ENCODE measurements at places on chromosomes 6 and 20.

GRCh38 chr6:35895560-35895959 lies 25.3 kb downstream of the SRPK1 start:
- DNase-seq, result no peak

DNA sequence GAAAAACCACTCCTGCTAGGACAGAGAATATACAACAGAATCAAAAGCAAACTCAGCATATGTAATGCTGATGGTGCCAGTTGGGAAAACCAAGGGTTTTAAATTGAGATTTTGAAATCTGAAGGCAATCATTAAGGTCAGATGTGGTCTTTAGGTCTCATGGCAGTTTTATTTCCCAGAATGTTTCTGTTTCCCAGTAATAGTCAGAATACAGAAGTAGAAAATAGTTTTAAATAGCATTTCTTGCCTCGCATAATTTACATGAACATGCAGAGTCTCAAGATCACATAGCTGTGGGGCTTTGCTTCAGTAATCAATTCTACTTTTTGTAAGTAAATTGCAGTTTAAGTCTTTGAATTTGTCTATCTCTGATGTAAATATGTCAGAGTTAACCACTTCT lies 58.1 kb downstream of the RNF144B start:
- no peak for DNase-seq

DNA sequence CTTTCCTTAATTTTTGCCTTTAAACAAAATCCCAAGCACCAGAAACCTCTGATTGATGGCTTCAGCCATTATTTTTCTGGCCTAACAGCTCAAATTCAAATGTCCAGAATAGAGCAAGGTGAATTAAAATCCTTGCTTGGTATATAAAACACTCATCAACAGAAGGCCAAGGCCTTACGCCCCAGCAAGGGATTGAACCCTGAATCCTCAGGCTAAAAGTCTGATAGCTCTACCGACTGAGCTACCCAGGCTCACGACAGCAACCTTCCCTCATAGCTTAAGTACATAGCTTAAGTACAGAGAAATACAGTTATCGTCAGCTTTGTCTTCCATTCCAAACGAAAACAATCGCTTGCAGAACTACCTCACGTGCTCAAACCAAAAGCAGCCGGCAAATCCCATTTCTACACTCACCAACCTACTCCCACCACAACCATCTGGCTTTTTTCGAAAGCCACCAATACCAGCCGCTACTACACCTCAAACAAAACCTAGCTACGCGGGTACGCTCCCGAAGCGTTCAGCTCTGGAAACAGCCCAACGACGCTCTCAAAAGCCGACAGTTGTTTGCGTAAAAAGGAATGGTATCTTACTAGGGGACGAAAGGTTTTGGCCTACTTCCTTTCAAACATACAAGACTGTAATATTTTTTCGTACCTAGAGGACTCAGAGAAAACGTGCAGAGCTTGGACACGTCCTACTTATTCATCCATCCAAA lies 167.5 kb downstream of the GPX5 start:
- no peak for DNase-seq

GRCh38 chr20:32652739-32653526 lies 20.8 kb downstream of the C20orf203 start:
- DNase-seq, result peak; percentile 58

DNA sequence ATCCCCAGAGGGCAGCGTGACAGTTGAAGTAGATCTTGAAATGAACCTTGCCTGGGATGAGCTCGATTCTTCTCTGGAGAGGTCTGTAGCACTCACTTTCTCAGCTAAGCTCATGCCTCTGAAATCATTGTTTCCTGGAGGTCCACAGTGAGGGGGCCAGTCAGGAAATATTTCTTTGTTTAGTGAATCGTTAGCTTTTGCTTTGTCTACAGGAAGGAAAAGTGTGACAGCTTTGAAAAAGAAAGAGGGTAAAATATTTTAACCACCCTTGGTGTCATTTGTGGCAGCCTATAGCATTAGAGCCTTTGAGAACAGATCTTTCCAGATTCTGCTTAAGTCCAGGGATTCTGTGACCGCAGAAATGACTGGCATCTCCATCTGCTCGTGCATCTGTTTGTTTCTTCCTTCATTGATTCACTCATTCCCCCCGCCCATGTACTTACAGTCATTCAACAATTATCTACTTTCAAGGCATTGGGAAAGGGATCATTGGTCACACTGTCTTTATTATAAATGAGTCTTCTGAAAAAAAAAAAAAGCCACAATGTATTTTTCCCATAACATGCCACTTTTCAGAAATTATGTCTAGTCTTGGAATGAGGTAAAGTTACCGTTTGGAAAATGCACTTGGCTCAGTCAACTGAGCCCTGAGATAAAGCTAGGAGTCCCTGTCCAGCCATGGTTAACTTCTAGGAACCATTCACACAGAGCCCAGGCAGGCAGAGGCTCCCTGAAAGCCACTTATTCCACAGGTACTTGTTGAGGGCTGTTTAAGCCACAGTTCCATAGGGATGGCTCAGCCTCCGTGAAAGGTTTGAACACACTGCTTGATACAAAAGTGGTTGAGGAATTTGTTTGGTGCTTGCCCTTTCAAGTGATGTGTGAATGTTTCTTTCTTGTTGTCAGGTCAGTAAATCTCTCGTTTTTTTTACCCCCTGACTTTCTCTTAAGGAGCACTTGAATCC lies 86.0 kb downstream of the TIAM2 start:
- no peak for DNase-seq

GRCh38 chr6:27101824-27102223 lies 145.7 kb upstream of the PRSS16 start:
- no peak for DNase-seq

DNA sequence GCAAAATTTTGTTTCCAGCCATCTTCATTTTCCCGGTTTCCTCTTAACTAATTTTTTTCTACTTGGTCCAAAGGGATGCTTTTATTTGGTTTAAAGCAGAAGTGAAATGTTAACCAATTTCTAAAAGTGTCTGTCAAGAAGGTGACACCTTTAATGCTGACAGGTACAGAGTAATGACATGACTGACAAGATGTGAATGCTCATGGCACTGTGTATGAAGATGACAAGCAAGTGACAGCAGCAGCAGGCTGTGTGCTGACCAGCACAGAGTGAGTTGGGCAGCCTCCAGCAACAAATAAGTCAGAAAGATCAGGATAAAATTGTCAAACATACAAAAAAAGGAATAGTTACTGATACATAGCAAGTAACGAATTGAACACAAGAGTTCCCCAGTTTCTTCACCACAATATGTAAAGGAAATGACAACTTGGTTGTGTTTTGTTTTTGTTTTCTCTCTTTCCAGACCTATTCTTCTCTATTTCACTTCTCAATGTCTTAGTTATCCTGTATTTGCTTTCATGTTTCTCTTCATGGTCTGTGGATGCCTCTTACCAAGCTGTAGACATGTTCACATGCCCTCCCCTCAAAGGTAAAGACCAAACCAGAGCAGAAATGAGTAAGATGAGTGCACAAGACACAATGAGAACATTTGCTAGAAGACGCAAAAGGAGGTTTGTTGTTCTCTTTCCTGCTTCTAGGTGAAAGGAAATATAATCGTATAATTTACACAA lies 174.9 kb downstream of the FRK start:
- no peak for DNase-seq

GRCh38 chr6:106608080-106608668 lies 21.1 kb downstream of the RTN4IP1 start:
- no peak for DNase-seq

DNA sequence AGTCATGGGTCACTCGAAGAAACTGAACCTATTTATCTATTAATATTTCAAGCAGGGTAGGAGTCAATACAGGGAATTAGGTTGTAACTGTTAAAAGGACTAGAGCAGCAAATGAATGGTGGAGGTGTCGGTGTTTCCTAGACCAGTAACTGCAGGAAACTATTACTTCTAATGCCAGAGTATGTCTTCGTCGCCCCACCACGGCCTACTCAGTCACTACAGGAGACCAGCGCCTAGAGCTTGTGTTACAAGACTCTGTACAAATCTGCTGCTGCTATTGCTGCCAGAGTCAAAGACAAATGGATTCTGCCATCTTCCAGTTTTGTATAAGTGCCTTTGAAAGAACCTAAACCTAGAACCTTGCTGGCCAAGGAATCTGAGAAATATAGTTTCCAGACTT lies 343.9 kb downstream of the SOX4 start:
- no peak for DNase-seq

DNA sequence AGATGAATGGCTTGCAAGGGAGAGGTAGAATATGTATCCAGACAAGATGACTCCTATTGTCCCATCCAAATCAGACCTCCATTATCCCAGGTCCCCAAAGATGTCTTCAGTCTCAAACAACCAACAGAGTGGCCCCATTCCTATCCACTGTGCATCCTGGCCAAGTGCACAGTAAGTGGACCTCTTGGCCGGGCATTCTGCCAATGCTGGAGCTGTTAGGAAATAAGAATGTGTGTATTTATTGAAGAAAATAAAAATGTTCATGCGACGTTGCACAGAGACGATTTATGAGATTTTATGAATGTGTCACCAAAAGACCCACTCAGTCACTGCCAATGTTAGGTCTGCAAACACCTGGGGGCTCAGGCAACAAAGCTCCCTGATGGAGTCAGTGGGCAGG lies 196.0 kb downstream of the MAFB start:
- no peak for DNase-seq

- DNase-seq, result no peak
These were observed 424.2 kb upstream of the SLC35B3 start for GRCh38 chr6:8859501-8859900.

DNA sequence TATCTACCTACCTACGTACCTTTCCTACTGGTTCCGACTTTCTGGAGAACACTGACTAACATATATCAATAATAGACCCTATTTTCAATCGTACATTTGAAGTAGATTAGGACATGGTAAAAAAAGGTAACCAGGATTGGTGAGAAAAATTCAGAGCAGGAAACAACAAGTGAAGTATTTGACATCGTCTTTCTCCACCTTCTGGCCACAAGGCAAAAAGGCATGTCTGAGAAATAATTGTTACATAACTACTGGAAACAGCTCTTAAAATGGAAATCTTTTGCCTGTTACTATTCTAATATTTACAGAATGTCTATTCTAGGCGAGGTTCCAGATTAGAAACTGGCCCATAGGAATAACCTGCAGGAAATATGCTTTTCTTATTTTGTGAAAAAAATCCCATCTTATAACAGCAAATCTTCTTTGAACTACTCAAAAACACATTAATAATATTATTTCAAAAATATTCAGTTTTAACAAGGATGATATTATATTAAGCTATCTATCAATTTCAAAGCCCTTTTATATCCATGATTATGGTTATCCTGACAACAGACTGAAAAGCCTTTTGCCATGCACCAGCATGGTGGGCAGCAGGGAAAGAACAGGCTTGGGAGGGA lies 80.8 kb downstream of the RCAN2 start:
- peak; percentile 65 for DNase-seq

DNA sequence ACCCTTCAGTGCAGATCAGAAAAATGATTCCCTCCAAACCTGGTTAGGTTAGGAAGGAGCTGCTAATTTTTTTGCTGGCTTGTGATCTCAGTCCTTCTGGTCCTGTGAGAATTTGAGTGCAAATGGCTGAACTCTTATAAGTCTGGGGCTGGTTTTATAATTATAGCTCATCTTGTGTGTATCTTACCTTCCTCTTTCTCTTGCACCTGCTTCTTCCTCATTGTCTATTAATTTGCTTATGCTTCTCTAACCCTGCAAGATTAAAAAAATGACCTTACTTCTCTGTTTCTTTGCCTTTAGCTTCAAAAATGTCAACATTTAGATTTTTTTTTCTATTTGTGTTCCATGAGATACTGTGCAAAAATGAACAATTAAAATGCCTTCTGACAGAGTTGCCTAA lies 576.2 kb downstream of the DHX35 start:
- no peak for DNase-seq

- DNase-seq, result no peak
These were observed 43.3 kb downstream of the LRRC1 start for GRCh38 chr6:53837865-53838769.

DNA sequence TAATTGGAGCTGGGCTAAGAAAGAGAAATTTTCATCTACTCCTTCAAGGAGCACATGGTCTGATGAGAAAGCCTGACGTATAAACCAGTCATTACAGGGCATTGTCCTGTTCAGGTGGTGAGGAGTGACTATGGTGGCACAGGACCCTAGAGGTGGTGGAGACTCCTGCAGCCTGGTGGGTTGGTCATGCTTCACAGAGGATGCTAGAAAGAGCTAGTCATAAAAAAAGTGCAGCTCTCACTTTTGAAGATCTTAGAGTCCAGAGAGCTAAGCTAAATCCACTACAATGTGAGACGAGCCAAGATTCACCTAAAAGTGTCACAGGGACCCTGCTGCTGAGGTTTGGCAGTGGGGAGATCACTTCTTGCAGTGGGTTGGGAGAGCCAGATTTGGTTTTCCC lies 9.8 kb upstream of the ZNF831 start:
- DNase-seq, result no peak

GRCh38 chr6:134425513-134425912 lies 107.6 kb upstream of the SGK1 start:
- no peak for DNase-seq
